ENCODE measurements at places on chromosomes 5 and 9.

- no peak for DNase-seq
Observed at GRCh38 chr9:106769331-106769730, 93.6 kb upstream of the ZNF462 start.

- peak; percentile 69 for DNase-seq
Observed at GRCh38 chr9:113350937-113351336, 1.6 kb downstream of the BSPRY start.

GRCh38 chr5:43631182-43631910 is 28.4 kb downstream of the NNT start:
- DNase-seq: peak; percentile 25

GRCh38 chr5:149684371-149684770 is 45.7 kb upstream of the PPARGC1B start:
- no peak for DNase-seq

GRCh38 chr5:86880785-86881492 is 263.2 kb downstream of the COX7C start:
- DNase-seq: peak; percentile 44

GRCh38 chr5:137622850-137623249 is 113.0 kb downstream of the KLHL3 start:
- DNase-seq: no peak

DNA sequence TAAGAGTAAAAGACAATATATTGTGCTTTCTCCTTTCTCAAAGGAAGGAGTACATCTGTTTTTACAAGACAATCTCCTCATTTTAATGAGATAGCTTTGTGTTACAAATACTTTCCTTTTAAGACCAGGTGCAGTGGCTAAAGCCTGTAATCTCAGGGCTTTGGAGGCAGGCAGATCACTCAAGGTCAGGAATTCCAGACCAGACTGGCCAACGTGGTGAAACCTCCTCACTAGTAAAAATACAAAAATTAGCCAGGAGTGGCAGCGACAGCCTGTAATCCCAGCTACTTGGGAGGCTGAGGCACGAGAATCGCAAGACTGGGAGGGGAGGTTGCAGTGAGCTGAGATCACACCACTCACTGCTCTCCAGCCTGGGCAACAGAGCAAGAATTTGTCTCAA is 11.8 kb downstream of the TMEM161B start:
- no peak for DNase-seq

GRCh38 chr5:4651806-4652565 is 488.1 kb upstream of the ADAMTS16 start:
- no peak for DNase-seq

- no peak for DNase-seq
Observed at GRCh38 chr9:87263291-87263690, 234.4 kb upstream of the DAPK1 start.

- no peak for DNase-seq
Observed at GRCh38 chr9:99336005-99336404, 113.9 kb downstream of the SEC61B start.

DNA sequence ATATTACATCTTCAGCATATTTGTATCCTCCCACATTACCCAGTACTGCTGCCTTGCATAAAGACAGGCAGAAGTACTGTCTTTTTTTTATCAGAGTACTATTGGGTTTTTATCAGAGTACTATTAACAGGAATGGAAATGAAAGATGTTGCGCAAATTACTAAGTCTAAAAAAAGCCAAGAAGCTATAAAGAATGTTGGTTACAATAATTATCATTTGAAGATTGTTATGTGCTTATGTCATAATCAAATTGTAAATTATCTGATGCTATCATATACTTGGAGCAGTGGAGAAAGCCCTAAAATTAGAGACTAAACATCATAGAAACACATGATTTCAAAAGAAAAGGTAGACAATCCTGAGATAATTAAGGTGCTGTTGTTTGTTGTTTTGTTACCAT is 188.8 kb downstream of the CCDC192 start:
- no peak for DNase-seq

DNA sequence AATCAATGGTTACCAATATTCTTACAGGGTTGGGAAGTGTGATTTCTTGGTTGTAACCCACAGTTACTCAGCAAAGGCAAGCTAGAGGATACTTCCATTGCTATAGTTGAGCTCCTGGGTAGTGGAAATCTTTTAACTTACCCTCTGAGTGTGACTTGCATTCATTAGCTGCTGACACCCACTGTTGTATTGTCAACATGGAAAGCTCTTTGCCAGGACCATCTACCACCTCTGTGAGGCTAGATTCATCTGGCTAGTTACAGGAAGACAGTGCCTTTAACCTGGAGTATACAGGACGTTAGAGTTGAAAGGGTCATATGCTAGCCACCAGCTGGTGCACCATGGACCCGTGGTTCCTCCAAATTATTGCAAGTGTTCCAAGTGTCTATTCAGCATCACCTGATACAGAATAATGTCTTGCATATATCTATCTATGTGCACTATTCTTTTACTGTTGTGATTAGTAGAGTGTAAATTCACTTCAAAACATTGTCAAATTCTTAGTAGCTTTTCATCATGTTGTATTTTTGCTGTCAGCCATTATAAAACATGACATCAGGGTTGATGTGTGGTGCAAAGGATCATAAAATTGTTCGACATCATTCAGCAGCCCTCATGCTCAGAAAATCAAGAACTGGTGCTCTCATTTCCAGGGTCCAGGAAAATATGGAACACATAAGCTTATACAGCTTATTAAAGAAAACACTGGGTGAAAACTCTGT is 239.0 kb downstream of the PJA2 start:
- no peak for DNase-seq

DNA sequence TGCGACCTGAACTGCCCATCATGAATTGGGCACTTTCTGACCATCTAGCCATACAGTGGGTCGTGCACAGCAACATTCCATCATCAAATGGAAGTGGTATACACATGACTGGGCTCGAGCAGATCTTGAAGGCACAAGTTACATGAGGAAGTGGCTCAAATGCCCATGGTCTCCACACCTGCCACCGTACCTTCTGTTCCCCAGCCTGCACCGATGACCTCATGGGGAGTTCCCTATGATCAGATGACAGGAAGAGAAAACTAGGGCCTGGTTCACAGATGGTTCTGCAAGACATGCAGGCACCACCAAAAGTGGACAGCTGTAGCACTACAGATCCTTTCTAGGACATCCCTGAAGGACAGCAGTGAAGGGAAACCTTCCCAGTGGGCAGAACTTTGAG is 21.8 kb downstream of the MTMR12 start:
- no peak for DNase-seq

GRCh38 chr9:21811914-21812313 is 9.5 kb downstream of the MTAP start:
- no peak for DNase-seq

DNA sequence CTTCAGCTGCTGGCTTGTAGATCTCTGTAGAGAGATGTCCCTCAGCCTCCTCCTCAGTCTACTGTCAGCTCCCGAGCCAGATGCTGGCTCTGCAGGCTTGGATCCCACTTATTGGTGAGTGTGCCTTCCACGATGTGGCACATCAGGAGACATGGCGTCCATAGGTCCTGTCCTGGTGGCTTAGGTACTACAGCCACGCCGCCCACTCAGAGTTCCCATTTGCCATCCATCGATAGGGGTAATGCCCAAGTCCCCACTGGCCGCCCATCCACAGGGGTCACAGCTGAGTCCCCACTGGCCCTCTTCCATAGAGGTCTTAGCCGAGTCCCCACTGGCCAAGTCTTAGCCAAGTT is 17.3 kb downstream of the EXOC3 start:
- no peak for DNase-seq

- DNase-seq: no peak
Observed at GRCh38 chr9:95107976-95108375, 209.5 kb downstream of the FANCC start.

DNA sequence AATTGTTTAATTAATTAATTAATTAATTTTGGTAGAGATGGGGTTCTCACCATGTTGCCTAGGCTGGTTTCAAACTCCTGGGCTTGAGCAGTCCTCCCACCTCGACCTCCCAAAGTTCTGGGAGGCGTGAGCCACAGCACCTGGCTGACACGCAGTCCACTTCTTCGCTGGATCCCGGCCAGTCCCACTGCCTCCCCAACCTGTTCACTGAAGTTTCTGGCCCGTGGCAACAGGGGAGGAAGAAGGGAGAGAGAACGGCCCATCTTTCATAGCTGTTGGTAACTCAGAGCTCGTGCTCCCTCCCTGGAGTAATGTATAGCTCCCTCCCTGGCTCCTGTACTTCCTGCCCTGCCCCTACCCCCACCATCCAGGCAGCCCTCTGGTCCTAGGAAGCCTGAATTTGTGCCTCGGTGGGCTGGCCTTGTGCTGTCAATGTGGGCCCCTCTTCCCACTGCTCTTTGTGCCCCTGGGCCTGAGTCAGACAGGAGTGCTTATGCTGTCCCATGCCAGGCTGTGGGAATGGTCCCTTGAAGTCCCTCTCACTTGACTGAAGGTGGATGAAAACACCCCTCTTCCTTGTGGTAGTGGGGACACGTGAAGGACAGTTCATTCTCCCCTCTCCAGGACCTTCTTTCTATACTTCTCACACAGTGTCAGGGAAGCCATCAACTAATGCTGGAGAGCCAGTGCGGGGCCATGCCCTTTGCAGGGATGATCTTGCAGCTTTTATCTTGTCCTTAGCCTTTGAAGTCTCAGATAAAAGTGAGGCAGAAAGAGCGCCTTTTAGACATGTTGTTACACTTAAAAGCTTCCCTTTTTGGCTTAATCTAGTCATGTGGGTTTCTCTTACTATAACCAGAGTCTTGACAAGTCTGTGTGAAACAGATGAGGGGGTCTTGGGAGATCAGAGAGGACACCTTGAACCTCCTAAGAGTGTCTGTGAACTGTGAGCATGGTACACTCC is 38.1 kb downstream of the ANGPTL2 start:
- no peak for DNase-seq

DNA sequence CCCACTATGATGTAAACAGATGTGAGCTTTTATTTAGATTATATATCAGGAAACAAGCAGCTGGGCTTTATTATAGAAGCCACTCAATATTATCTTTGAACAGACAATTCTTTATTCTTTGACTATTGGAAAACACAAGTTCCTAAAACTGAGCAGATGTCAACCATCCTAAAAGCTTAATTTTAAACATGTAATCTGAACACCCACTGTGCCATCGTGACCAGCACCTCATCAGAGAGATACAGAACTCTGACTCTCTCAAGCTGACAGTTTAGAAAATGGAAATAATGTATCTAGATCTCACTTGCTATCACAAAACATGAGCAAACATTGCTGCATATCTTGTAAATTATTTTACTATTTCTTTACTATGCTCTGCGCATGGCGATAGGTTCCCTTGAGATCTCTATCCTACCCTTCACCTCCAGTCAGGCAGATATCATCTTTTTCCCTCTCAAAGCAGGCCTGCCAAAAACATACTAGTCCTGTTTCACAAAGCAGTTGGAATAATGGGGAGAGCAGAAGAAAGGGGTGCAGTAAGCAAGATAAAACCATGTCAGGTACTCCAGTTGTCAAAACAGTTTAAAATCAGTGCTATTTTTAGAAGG is 151.0 kb downstream of the KIAA0825 start:
- DNase-seq: no peak

- DNase-seq: no peak
Observed at GRCh38 chr5:158698768-158699284, 400.9 kb downstream of the EBF1 start.

DNA sequence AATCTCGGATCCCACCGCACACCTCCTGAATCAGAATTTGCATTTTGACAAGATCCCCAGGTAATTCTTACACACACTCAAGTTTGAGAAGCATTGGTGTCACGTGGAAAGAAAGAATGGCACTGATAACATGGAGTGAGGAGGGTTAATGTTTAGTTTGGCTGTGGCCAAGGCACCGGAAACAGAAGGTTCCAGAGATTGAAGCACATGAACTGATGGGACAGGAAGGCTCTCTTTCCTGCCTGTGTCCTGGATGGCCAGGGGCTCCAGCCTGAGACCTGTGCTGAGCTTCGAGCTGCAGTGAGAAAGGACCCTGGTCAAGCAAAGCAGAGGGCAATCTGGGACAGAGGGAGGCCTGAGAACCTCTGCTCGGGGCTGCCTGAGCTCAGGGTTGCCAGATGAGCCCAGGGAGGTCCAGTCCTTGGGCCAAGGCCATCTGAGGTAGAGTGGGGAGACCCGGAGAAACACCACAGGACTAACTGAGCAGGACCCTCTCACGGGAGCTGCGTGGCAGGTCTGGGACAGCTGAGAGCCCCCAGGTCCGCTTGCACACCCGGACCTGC is 27.3 kb downstream of the AFAP1L1 start:
- no peak for DNase-seq

DNA sequence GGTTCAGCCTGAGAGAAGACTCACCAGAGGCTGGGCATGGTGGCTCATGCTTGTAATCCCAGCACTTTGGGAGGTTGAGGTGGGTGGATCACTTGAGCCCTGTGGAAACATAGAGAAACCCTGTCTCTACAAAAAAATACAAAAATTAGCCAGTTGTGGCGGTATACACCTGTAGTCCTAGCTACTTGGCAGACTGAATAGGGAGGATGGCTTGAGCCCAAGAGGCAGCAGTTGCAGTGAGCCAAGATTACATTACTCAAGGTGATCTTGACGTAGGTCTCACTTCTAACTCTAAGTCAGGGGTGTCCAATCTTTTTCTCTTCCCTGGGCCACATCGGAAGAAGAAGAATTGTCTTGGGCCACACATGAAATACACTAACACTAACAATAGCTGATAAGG is 16.2 kb upstream of the ATP6V1G1 start:
- DNase-seq: no peak

DNA sequence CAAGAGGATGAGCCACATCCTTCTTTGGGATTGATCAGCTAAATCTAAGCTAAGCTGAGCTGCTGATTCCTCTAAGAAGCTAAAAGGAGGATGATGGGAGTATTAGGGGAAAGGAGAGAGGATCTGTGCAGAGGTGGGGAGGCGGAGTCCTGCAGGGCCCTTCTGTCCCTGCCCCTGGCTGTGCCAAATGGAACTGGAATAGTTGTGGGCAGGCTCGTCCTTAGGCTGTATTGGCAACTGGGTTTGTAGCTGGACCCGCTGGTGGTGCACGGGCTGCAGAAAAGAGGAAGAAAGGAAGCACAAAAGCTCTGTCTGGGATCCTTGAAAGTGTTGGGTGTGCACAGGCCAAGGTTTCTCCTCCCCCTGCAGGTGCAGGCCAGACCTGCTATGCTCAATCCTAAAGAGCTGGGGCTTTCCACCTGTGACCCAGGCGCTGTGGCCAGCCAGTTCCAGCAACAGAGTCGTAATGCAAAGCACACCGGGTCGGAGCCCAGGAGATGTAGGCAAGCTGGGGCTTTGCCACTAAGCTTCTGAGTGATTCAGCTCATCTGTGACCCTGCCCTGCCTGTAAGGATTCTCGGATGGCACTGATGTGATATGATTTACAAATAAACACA is 9.8 kb downstream of the CLTB start:
- DNase-seq: no peak

- no peak for DNase-seq
Observed at GRCh38 chr9:100561256-100561655, 16.6 kb upstream of the CAVIN4 start.

DNA sequence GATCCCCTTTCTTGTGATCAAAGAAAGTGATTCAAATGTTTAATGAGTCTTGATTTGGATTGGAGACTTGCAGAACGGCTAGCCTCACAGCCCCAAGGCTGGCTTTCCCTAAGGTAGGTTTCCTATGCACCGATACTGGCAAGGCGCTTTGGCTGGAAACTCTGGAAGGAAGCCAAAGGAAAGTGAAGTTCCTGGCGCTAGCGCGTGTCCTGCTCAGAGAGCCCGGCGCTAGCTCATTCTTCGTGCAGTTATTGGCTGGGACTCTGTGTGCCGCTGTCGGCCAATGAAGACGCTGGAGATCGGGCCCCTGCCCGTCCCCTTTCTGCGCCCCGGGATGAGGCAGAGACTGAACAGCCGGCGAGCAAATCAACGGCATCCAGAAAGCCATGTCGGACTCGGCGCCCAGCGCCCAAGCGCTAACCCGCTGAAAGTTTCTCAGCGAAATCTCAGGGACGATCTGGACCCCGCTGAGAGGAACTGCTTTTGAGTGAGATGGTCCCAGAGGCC is at the start of gene PCDHGC3:
Gene PCDHGC3, plus strand, starts transcription at position 342 of the 507 bp plus-strand sequence. Its CDS starts 151 bp downstream, at position 493.
- peak; percentile 55 for DNase-seq

All from stimulated activated naive CD8-positive, alpha-beta T cell treated with anti-CD3 and anti-CD28 coated beads, Interleukin-15, amount 100 ng/mL, for 72 hours (primary cell).